ENCODE measurements at places on chromosomes 2 and 18.

DNA sequence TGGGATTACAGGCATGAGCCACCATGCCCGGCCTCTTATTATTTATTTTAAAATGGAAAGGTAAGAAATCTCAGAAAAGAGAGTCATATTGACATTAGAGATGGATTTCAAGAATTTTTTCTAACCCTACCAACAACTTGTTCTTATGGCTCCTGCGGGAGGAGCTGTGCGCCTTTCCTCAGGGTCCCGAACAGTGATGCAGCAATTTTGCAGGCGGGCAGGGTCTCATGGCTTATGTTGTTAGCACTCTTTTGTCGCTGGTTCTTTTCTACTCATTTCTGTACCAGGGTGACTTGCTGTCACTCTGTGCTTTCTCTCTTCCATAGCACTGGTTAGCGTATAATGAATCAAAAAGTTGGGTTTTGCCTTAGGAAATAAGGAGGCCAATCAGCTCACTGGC, 148.8 kb upstream of the DLGAP1 start:
- DNase-seq = no peak

- no peak for DNase-seq
Observed at GRCh38 chr2:201228271-201228911, 31.9 kb upstream of the CASP8 start.

GRCh38 chr2:104975851-104976250, 62.0 kb upstream of the MRPS9 start:
- DNase-seq = no peak

DNA sequence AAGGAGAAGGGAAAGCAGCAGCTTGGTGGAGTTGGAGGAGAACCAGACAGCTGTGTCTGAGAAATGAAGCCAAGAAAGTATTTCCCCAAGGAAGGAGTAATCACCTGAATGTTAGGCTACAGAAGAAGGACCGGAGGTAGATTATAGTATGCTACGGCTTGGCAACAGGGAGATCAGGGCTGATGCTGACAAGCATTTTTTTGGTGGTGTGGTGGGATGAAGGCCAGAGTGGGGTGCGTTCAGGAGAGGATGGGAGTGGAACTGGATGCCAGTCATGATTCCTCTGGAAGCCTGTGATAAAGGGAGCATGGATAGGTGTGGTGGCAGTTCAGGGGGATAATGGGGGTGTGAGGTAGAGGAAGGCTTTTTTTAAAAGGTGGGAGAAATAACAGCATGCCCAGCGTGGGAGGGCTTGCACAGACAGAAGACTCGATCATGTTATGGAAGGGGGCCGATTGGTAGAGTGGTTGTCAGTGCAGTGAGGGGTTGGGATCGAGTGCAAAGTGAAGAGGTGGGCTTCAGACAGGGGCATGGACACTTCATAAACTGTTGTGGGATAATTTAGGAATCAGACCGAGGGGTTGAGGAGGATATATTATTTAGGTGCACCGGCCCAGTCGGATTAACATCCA, 5.6 kb downstream of the CEP192 start:
- DNase-seq = no peak

GRCh38 chr18:5879479-5879882, 15.8 kb downstream of the TMEM200C start:
- DNase-seq = no peak

DNA sequence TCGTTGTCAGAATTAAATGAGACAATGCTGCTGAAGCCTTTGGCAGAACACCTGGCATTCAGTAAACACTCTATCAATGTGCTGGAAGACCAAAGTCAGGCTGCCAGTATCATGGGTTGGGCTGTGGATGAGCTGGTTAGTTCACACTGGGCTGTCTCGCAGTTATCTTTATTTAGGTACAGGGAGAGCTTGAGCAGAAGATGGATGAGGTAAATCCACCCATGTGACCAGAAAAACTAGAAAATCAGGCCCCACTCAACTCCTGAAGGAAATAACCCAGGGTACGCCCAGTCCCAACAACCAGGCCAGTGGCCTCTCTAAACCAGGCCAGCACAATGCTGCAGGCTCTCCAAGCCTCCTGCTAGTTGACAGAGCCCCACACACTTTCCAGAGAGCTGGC, 330.3 kb downstream of the TNS1 start:
- DNase-seq = no peak

DNA sequence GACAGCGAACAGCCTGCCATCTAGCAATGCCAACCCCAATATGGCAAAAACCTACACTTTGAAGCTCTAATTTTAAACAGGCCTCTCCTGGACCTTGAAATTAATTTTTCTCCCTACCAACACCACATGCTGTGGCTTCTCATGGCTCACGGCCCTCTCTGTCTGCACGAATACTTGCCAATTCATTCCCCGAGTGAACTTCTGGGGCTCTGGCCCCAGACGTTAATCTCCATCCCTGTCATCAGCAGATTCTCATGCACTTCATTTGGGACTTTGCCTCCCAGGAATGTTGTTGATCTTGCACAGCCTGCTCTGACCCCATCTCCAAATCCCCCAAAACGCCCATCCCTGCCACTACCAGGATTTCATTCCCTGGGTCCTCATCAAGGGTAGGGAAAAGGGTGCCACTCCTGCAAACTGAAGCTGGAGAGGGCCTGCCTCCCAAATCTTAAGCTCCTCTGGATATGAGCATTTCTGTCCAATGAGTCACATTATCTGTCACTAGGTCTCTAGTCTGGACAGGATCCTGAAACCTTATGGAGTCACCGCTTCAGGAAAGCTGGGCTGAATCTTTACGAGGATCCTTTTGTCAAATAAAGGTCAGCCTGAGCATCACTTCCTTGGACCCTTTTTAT, 10.4 kb downstream of the FIGLA start:
- no peak for DNase-seq

GRCh38 chr2:235300368-235301201, 193.3 kb upstream of the AGAP1 start:
- no peak for DNase-seq

DNA sequence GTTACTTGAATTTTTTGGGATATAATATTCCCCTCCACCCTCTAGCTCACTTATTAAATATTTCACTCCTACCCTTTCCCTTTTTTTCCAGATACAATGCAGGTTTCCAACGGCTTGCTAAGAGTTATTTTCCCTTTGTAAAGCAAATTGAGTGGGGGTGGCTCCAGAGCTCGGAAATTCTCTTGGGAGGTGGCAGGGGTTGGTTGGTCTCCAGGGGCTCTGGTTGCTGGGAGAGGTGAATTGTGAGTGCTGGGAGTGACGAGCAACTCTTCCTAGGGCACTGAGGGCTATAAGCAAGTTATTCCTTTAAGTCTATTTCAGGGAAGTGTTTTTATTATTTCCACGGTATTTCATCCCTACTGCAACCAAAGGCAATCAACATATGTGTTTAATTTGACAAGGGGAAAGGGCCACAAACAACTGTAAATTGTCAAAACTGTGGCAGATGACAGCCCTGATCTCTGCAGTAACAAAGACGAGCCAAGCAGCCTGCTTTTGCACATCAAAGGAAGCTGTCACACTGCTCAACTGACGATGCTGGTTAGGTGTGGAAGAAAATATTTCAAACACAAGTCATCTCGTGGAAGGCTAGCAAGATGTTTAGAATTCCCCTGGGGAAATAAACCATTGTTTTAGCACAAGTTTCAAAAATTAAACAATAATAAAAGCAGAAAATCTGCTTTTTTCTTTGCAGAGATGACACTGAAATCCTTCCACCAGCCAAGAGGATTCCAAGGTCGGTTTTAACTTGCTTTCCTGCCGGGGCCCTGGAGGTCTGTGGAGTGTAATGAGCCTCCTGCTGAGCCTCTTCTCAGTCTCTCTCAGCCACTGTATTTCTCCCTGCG, 34.8 kb upstream of the ASXL2 start:
- peak; percentile 40 for DNase-seq

GRCh38 chr2:211751848-211752247, 786.8 kb downstream of the ERBB4 start:
- DNase-seq = no peak

DNA sequence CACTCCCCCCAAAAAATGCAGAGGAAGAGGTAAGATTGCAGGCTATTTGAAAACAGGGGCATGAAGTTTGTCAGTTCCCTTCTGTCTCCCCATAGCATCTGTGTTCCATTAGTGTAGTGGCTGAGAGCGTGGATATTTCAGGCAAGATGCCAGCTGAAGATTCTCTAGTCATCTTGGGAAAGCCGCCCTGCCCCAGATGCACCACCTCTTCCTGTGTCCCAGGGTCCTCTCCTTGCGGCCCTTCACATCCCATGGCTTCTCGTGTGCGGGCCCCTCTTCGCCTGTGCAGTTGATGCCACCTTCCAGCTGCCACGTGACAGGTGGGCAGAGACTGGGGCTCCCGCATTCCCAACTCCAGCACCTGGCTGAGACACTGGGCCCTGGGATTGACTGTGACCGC, 16.1 kb downstream of the TMEM127 start:
- no peak for DNase-seq

- no peak for DNase-seq
Observed at GRCh38 chr2:121664086-121664485, 14.8 kb upstream of the CLASP1 start.

DNA sequence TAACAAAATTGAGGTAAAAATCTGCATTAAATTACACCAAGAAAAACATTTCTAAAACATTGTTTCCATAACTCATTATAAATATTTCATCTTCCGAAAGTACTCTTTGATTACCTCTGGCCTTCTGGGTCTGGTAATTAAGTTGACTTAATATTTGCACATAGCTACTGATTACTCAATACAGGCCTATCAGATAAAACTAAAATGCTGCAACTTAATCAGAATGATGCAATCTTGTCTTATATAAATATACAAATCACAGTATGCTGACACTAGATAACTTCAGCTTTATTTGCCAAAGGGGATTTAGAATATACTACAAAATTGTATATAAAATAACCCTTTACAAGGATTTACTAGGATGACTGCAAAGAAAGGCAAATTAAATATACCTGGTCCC, 49.3 kb downstream of the SLC35F5 start:
- DNase-seq = no peak

DNA sequence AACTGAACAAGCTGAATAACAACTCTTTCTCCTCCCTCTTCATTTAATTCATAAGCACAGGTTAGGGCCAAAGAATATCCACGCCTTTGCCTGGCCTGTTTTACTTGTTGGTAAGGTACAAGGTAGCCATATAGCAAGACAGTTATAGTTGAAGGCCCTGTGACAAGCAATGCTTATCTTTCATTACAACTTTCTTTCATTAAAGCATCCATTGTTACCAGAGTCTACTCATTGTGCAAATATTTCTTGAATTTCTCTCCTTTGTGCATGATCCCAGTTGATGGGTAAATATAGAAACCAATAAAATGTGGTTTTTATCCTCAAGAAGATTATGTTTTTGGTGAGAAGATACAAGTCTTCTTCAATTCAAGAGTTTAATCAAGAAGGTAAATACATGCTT, 140.2 kb downstream of the UBE2E3 start:
- DNase-seq = no peak

GRCh38 chr2:186755066-186755465, 61.2 kb downstream of the FAM171B start:
- DNase-seq = no peak

DNA sequence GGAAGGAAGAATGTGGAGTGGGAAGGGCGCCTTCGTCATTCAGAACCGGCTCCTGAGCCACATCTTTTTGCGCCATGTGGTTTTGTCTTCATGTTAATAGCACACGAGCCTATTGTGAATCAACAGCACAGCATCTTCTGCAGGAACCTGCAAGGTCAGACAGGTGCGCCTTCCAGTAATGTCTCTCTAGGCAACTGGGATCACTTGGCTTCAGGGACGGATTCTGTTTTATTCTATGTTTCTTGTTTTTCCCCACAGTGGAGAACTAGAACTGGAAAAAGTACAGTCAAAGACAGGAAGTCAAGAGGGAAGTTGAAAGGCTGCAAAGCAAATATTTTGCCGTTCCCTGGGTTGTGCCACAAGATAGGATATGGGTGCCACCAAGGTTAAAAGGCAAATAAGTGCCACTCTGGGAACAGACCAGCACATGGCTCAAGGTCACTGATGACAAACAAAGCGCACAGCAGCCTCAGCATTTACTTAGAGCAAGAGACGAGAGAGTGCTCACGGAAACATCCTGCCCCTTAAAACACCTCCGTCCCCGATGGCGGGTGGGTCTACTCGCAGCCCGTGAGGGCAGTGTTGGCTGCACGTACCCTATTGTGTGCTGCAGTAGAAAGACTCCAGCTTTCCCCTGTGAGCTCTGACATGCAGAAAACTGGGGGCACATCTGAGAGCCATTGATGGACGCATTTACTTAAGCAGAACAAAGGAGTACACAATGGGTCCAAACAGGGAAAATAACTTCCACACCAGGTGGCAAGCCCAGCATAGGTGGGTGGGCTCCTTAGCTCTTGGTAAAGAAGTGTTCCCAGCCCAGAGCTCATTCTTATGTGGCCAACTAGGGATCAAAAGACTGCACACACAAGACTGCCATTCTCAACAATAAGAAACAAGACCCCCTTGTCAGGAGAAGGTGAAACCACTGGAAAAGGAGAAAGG, 107.2 kb upstream of the PARD3B start:
- no peak for DNase-seq

DNA sequence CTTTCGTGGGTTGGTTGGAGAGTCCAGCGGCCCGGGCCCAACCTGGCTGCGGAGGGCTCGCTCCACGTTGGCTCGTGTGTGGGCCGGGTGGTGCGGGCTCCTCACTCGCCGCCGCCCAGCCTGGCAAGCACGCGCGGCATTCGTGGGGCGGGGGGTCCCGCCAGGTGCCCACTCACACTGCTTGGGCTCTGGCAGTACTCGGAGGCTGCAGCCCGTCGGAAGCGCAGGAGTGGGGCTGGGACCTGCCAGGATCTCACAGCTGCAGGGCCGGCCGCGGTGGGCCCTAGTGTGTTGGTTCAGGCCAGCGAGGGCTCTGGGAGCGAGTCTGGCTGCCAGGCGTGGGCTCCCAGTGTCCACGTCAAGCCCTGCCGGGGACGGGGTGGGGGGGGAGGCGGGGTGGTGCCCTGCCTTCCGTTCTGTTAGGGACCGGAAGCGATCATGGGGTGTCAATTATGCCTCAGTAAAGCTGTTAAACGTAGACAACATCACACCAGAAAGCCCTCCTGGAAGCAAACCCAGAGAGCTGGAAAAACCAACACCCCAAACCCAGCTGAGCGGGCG, 1.0 kb upstream of the HS6ST1 start:
- no peak for DNase-seq

DNA sequence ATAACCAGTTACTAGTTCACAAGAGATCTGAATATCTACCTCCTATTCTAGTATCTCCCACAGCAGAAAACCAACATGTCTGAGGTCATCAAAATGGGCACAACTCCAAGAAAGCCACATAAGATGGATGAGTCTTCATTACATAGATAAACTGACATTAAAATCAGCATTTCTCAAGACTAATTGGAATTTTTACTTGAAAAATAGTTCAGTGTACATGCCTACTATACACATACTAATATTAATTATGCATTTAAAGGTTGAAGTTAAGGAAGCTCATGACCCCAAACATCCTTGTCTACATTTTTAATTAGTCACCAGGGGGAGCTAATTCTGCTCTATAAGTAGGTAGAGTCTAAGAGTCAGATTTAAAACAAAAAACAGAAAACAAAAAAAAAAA, 41.9 kb downstream of the ZNF521 start:
- DNase-seq = no peak

DNA sequence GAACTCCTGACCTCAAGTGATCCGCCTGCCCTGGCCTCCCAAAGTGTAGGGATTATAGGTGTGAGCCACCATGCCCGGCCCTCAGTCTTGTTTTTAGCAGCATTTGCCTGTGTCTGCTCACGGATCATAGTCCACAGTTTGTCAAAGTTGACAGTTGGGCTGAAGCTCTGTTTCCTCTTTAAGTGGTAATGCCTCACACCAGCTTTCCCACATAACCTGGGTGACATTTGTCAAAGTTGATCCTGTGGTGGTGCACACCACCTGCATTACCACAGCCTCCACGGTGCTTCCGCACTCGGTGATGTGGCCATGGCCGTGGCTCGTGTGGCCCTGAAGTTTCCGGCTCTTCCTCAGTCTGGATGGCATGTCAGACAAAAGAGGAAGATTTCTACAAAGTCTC, 27.1 kb downstream of the RAB31 start:
- DNase-seq = no peak
